Urinary bladder (tissue), 4 donors: ENCODE measurements at places on chromosomes 4 and X. TPM values are rescaled to one million over a fixed set of nuclear protein-coding genes. Genes with fewer than 3 reads are reported as not detected.

ADAD1 gene
- not detected for polyA plus RNA-seq

ZCCHC12 gene
- 0.44 TPM for polyA plus RNA-seq

RBM46 gene
- polyA plus RNA-seq, result not detected

SPANXN3 gene
- polyA plus RNA-seq, result not detected

ATP2B3 gene
- polyA plus RNA-seq, result 0.10 TPM

KCNE5 gene
- 0.22 TPM for polyA plus RNA-seq

LRAT gene
- polyA plus RNA-seq, result 0.06 TPM

STS gene
- 4.5 TPM for polyA plus RNA-seq

C4orf36 gene
- 0.96 TPM for polyA plus RNA-seq

TCEAL9 gene
- 102 TPM for polyA plus RNA-seq

TKTL2 gene
- not detected for polyA plus RNA-seq
